ENCODE measurements at places on chromosomes 12 and 14.

- DNase-seq = peak; percentile 55
Observed at GRCh38 chr12:82523996-82524395, 162.7 kb upstream of the TMTC2 start.

DNA sequence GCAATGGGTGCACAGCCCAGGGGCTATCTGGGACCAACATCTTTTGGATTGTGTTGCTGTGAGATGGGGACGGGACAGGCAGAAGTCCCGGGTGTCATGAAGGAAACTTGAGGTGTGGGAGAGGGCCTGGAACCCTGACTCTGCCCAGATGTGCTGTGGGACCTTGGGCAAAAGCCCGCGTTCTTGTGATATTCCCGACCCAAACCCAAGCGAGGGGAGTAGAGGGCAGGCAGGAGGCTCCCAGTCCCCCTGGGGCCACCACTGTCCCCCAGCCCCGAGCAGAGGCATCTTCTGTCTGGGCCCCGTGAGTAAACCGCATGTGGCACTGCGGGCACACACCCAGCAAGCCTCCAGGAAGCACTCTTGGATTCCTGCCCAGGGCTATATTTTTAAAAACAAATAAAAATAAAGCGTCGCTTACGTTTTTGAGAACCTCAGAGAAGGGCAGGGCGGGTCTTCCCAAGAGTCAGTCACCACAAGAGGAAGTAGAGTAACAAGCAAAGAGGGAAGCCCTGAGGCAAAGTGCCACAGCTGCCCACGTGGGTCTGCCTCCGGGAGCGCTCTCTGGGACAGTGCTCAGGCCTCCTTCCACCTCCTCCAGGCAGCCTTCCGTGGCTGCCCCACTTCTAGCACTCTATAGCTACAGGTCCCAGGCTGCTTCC lies 39.5 kb downstream of the BEGAIN start:
- DNase-seq = no peak

- peak; percentile 41 for DNase-seq
Observed at GRCh38 chr12:42143452-42144157, 1.1 kb downstream of the GXYLT1 start.

GRCh38 chr14:81982046-81982445 lies 448.4 kb upstream of the SEL1L start:
- DNase-seq = peak; percentile 47

GRCh38 chr12:13462450-13462849 lies 265.9 kb downstream of the EMP1 start:
- no peak for DNase-seq

GRCh38 chr12:101781834-101782233 lies 42.6 kb upstream of the SYCP3 start:
- DNase-seq = no peak

DNA sequence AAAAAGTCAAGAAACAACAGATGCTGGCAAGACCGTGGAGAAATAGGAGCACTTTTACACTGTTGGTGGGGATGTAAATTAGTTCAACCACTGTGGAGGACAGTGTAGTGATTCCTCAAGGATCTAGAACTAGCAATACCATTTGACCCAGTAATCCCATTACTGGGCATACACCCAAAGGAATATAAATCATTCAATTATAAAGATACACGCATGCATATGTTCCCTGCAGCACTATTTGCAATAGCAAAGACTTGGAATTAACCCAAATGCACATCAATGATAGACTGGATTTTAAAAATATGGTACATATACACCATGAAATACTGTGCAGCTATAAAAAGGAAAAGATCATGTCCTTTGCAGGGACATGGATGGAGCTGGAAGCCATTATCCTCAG lies 18.0 kb upstream of the CATSPERB start:
- DNase-seq = no peak

- DNase-seq = peak; percentile 43
Observed at GRCh38 chr14:91418387-91419043, 895 bp upstream of the CCDC88C start.

DNA sequence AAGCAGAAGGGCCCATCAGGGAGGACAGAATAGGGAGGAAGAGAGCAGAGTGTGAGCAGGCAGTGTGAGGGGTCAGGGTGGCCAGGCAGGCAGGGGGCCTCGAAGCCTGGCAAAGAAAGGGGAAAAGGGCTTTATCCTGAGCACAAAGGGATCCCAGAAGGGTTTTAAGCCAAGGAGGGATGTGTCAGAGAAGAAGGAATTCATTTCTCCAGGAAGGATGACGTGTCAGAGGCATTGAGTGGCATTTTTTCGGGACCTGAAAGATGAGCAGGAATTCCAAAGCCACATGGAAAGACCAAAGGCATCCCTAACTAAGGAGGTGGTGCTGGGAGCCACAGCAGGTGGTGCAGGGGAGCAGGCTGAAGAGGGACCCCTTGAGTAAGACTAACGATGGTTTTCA lies 132.1 kb downstream of the DICER1 start:
- DNase-seq = no peak

GRCh38 chr12:98403936-98404335 lies 111.5 kb upstream of the TMPO start:
- DNase-seq = no peak

GRCh38 chr12:129208566-129208965 lies 355.3 kb downstream of the GLT1D1 start:
- no peak for DNase-seq

GRCh38 chr14:27050208-27050607 lies 452.4 kb upstream of the NOVA1 start:
- DNase-seq = no peak

All from skin of body (tissue), 3 donors.